ENCODE measurements at places on chromosomes 1 and 21. TPM values are rescaled to one million over a fixed set of nuclear protein-coding genes. Genes with fewer than 3 reads are reported as not detected.
A peak's percentile ranks its signal among the peaks of the same experiment; 100 is the strongest.

Gene CLDN14
- total RNA-seq = 0.99 TPM

- no peak for DNase-seq
Observed at GRCh38 chr1:115492019-115492595, 149.7 kb upstream of the VANGL1 start.

Gene RNF220
- total RNA-seq = 67.6 TPM

Gene ETV3L
- total RNA-seq = not detected

DNA sequence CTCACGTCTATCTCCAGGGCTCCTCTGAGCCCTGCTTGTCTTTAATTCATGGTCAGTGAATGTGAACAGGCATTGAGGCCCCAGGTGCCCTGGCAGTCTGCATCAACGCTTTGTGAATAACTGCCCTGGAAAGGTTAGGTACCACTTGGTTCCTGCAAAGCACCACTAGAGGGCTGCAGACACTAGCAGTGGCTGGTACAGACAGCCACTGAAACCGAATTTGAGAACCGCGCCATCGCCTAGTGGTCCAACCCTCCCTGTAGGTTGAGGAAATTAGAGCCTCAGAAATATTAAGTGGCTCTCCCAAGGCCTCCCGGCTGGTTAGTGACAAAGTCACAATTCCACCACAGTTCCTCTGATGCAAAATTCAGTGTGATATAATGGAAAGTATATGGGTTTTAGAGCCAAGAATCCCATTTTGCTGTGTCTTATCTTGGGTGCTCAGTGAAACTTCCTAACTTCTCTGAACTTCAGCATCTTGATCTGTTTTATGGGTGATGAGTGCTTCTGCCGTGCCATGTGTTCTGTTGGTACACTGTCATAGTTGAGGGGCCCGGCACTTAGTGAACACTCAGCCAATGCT, 46.2 kb upstream of the BCL9 start:
- DNase-seq = peak; percentile 30

DNA sequence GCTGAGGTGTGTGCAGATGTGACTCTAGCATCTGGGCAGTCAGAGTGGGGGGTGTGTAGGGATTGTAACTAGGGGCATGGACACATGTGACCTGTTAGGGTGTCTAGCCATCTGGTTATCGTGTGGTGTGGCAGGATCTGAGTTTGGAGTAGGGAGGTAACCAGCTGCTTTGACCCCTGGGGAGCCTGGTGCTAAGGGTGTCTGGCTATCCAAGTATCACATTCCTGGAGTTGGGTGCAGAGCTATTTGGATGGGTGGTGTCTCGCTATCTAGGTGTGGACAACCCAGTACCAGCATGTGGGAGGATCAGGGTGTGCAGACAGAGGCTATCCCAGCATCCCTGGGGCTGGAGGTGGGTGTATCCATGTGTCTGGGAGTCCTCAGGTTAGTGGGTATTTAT, 4.7 kb downstream of the PTPRU start:
- DNase-seq = no peak

- DNase-seq = no peak
Observed at GRCh38 chr1:44501047-44501890, 96.2 kb downstream of the RNF220 start.

GRCh38 chr1:9633493-9633892, 18.0 kb upstream of the PIK3CD start:
- no peak for DNase-seq

DNA sequence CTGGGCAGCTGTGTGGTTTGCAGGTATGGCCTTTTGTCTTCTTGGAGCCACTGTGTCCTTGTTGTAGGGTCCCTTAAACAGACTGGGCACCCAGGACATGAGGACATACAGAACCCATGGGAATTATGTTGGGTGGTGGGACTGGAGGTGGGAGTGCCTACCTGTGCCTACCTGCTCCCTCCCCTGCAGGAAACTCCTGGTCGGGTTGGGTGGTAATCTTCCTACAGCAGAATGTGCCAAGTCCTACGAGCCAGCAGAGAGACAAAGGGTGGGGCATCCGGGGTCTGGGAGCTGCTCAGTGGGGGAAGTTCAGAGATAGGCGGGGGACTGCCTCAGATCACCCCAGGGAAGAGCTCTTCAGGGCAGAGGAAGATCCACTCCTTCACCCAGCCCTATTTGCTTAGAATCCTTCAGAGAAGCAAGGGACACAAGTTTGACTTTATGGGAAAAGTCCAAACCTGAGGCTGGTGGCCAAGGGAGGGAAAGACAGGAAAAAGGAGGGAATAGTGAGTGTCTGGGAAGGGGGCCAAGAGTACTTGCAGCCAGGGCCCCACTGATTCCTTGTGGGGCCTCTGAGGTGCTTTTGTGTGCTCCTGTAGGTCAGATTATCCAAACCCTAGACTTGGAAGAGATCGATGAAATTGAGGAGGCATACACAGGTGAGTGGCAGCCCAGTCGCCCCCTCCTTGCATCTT, 58.3 kb downstream of the KIF21B start:
- DNase-seq = no peak

DNA sequence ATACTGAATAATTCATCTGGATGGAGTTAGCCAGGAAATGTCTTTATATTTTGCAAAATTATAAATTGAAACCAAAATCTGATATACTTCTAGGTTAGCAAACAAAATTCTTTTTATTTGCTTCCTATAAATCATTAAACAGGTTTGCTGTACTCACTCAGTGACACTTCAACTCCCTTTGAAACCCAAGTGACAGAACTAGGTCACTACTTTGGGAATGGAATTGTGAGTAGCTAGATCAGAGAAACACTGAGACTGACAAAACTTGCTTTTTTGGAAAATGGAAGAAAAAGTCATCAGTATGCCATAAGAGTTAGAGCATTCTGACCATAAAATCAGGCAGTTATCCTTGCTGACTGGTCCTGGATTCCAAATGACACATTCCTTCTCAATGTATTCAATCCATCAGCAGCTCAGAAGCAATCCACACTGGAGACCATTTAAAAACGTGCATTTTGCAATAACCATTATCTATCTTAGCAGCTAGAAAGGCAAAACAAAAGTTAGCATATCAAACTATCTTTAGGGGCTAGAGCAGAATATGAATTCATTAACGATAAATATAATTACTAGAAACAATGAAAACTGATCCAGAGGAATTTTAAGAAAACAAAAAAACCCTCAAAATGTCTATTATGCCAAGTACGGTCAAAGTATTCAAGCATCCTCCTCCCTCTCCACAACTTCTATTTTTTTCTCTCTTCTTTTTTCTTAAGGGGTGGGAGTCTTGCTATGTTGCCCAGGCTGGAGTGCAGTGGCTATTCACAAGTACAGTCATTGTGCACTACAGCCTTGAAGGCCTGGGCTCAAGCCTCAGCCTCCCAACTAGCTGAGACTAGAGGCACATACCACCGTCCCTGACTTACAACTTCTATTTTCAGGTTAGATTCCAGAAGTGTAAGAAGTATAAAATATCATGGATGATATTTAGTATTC, 60.1 kb downstream of the HNRNPR start:
- no peak for DNase-seq

Gene GRHL3
- total RNA-seq = not detected

DNA sequence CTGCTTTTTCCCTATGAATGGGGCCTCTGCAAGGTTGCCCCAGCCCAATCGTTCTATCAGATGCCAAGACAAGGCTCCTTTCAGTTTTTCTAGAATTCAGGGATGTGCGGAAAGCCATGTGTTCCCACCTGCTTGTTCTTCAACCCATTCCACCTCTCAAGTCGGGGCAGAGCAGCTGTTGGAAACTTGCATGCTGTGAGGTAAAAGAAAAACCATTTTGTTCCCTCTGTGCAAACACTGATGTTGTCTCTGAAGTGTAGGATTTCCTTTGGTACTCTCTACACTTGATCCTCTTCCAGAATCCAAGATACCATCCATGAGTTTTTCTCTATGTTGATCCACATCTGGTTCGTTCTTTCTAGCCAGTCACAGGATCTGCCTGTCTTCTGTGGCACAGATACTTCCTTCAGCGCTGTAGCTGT, 7.3 kb downstream of the IER5 start:
- no peak for DNase-seq

DNA sequence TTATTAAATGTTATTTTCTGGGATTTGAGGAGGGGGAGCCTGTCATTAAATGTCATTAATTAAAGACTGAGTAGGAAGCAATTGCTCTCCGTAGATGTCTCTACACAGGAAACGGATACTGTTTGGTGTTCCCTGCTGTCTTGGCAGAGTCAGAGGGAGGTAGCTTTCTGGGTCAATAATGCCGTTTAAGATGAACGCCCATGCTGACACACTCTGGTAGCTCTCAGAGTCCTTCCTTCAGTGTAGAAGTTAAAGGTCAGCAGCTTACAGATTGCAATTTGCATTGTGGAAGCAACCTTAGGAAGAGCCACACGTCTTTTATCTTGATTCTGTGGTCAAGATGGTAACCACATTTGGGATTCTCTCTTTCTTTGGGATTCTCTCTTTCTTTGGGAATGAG, 257.5 kb downstream of the KIF26B start:
- DNase-seq = no peak

Gene AQP10
- 0.13 TPM for total RNA-seq

Gene NBPF19
- 3.8 TPM for total RNA-seq

DNA sequence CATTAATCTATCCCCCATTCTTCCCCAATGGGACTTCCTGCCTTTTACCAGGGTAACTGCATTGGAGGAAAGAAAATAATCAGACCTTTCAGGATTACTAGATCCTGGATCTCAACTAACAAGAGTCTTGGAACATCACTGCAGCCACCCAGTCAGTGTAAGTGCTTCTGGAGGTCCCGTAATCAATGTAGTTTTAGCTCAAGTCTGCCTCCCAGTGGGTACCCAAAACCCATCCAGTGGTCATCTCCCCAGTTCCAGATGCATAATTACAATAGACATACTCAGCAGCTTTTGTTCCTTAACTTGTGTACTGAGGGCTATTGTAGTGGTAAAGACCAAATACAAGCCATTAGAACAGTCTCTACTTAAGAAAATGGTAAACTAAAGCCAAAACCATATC, 319.1 kb downstream of the GPATCH2 start:
- DNase-seq = no peak

Gene GBP6
- total RNA-seq = not detected

Gene SYT14
- 0.14 TPM for total RNA-seq

GRCh38 chr1:244758708-244759107, 76.8 kb upstream of the COX20 start:
- no peak for DNase-seq

Gene CHAF1B
- 8.2 TPM for total RNA-seq

Gene KLHDC8A
- total RNA-seq = not detected

GRCh38 chr1:9784508-9785133, 39.1 kb downstream of the CLSTN1 start:
- peak; percentile 26 for DNase-seq

DNA sequence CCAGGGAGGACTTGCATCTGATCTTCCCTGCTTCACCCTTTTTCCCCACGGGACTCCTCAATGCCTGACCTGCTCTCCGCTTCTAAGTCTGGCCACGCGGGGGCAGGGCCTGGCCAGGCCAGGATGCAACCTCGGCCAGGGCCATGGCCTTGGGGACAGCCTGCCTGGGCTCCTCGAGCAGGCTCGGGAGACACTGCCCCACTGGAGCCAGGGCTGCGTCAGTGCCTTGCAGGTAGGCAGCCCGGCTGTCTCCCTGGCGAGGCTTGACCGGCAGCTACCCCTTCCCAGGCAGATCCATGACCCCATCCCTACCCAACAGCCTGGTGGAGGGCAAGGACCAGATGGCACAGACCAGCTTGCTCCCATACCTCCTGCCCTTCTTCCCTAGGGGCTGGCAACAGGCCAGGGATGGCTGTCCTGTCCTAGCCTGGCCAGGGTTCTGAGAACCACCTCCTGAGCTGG, 2.7 kb upstream of the PRDM16 start:
- no peak for DNase-seq

DNA sequence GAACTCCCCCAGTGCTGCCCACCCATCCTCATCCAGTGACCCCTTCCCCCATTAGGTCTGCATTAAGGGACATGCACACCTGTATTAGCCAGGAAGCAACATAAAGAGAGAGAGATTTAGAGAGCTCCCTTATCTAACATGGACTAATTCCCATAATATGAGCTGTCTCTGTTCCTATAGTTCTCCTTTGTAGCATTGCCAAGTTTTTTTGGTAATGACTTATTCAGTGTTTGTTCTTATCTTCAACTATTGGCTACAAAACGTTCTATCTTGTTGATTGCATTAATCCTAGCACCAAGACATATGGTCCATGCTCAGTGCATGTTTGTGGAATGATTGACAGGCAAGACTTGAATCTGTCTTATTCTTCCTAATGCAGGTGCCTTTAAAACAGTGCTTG, 264.0 kb downstream of the ADGRL2 start:
- no peak for DNase-seq

DNA sequence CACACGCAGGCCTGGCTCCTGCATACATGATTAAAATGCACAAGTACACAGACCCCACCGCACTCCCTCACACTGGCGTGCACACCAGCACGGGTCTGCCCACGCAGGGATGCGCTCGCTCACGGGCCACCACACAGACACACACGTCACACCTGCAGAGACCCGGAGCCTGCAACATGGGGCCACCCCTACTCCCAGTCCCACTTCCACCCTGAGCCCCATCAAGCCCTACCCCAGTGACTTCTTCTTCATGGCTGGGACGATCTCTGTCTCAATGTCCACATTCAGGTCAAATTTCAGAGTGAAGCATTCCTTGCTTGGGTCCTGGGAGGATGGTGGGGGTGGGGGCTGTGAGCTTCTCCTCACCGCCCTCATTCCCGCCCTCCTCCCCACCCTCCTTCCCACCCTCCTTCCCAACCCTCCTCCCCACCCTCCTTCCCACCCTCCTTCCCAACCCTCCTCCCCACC, 8.9 kb upstream of the TNFRSF25 start:
- DNase-seq = no peak

Gene LIPI
- not detected for total RNA-seq

Gene DIPK1A
- total RNA-seq = 0.53 TPM

- DNase-seq = no peak
Observed at GRCh38 chr1:169466259-169467230, 19.2 kb downstream of the SLC19A2 start.

GRCh38 chr1:84247425-84248220, 53.9 kb upstream of the SAMD13 start:
- DNase-seq = peak; percentile 81

Gene CD5L
- total RNA-seq = not detected

Gene PTPRC
- not detected for total RNA-seq

- no peak for DNase-seq
Observed at GRCh38 chr1:18322368-18323032, 158.2 kb upstream of the KLHDC7A start.

Gene TFF3
- total RNA-seq = not detected

Gene PGBD5
- total RNA-seq = 0.07 TPM

Gene SPRR2A
- not detected for total RNA-seq

DNA sequence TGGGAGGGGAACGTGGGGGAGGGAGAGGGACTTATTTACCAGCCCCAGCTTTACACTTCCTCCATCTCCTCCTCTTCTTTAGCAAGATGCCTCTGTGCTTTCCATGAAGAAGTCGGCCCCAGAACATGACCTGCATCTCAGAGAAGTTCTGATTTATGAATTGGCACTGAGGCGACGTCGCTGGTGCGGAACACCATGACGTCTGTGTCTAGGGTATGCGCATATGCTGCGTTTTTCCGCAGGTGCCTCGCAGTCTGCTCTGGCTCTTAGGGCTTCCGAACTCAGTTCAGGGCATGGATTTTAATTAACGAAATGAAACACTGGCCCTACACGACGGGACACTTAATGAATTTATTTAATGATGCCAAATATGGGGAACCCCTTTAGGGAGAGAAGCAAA, 510.3 kb downstream of the SMYD3 start:
- no peak for DNase-seq

Gene PDE4B
- 53.2 TPM for total RNA-seq

Gene CCDC181
- total RNA-seq = 0.74 TPM

- DNase-seq = no peak
Observed at GRCh38 chr1:246537887-246538286, 28.2 kb downstream of the TFB2M start.

Gene PLA2G2A
- total RNA-seq = not detected

Gene CNR2
- total RNA-seq = not detected

Gene GNG4
- not detected for total RNA-seq

GRCh38 chr1:219155135-219155534, 18.5 kb upstream of the LYPLAL1 start:
- no peak for DNase-seq

Data from pulmonary artery endothelial cell (primary cell).